NCI-H1694 treated with DMSO at 0.1 percent for 48 hours (cell line): ENCODE measurements at places on chromosomes 6 and 20.
A peak's percentile ranks its signal among the peaks of the same experiment; 100 is the strongest.

DNA sequence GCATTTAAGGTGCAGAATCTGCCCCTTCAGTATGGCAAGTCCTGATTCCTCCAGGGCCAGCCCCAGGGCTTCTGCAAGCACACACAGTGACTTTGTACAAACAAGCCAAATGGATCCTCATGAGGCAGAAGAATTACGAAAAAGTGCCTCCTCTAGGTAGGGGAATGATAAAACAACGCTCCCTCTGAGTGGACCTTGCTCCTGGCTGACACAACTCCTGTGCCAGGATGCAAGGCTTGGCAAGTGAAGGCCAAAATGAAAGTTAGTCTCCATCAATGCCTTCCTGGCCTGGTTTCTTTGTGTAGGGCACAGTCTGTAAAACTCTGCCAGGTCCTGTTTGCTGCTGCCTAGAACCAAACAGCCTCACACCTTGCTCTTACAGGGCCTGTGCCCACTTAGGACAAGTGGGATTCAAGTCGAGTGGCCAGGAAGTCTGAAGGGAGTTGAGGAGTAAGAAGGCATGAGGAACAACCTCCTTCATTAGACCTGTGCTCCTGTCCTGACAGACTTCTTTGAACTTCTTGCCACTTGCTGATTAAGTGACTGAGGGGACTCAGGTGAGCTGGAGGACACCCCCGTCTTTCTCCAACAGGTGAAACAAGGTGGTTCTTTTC, 417.1 kb downstream of the CDC5L start:
- no peak for DNase-seq

DNA sequence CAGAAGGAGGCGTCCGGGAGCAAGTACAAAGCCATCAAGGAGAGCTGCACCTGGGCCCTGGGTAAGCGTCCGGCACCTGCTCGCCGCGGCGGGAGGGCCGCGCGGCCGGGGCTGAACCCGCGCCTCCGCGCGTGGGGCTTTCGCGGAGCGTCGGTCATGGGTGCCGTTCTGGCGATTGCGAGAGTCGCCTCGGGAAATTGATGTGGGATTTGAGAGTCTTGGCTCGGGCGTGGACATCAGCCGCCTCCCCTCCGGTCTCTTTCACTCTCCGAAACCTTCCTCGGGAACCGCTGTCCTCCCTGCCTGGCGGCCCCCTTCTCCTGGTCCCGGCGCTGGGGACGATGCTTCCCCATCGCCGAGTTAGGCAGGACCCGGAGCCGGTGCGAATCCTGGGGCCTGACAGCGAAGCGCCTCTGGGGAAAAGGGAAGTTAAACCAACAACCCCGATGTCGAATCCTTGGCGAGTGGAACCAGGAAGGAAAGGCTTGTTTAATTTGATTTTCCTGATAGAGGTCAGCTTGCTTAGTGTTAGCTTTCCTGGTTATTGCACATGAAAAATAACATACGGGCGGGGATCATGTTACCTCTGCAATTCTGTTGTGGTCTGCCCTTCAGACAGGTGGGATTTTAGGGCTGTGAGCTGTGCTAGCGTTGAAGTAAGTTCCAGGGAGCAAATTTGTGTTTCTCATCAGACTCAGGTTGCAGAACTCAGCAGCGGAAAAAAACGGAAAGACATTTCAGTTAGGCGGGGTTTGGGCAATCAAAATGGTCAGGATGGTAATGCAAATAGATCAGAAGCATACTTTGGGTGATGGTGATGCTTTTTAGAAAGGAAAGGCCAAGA, 594 bp downstream of the ARFGEF3 start:
- DNase-seq = no peak

GRCh38 chr6:45972795-45973503, 42.7 kb downstream of the CLIC5 start:
- DNase-seq = no peak

DNA sequence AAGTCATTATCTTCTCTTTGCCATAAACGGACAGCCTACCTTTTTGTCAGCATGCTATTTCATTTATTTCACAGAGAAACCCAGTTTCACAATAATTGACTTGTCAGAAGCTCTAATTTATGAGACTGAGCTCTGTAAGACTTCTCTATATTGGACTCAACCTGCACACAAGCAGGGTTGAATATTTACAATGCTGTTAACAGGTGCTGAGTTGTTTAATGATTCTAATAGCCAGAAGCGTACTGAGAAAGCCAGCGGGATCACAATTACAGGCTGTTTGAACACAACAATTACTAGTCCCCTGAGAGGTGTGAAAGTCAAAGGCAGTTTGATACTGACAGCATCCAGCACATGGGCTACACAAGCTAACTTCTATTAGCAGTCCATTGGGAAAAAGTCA, 128.2 kb upstream of the SIM1 start:
- DNase-seq = peak; percentile 55

GRCh38 chr6:9412951-9413559, 977.7 kb upstream of the SLC35B3 start:
- peak; percentile 31 for DNase-seq

GRCh38 chr6:49557177-49557576, 6.7 kb downstream of the C6orf141 start:
- no peak for DNase-seq

DNA sequence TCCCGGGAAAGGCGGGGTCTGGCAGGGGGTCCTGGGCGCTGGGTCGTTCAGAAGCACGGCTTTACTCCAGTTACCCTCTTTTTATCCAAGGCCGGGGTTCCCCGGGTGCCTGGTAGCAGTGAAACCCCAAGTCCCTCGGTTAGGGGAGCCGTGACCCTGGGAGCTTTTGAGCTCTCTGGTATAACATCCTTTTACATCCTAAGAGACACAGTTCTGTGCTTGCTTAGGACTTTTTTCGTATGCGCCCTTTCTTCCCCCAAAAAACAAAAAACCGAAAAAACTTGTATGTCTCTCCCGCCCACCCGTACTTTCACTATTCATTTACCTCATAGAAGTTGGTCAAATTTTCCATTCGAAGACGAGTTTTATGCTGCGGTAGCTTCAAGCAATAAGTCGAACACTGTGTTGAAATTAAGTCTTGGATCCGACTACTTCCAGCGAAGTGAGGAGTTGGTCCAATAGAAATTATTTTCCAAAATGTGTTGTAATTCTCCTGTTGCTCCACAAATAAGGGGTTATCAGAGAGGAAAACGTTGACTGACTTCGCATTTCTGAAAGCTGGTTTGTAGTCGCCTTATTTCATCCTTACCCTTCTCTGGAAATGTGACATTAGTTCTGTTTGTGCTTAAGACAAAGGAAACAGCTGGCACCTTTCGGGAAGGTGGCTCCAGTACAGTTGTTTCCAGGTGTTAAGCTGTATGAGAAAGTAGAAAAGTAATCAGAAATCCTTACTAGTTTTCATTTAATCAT, 816 bp upstream of the MAN1A1 start:
- DNase-seq = no peak

DNA sequence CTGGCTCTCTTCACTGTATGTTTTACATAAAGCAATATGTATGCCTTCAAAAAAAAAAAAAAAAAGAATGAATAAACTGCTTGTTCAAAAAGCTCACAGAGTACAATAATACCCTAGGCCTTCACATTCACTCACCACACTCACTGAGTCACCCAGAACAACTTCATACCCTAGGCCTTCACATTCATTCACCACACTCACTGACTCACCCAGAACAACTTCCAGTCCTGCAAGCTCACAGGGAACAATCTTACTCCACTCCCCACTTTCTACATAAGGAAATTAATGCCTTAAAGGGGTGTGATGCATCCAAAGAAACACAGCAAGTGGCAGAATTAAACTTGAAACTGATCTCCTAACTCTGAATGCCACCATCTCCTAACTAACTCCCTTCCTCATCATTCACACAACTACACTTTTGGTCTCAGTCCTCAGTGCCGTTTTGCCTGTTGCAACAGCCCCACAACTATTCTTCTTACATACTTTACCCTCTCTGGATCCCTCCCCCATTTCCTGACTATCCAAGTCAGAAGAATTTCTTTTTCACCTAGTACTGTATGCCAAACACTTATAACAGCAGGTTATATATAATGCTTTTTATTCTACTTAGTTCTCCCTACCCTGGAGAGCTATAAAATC, 34.2 kb downstream of the NHSL1 start:
- no peak for DNase-seq

DNA sequence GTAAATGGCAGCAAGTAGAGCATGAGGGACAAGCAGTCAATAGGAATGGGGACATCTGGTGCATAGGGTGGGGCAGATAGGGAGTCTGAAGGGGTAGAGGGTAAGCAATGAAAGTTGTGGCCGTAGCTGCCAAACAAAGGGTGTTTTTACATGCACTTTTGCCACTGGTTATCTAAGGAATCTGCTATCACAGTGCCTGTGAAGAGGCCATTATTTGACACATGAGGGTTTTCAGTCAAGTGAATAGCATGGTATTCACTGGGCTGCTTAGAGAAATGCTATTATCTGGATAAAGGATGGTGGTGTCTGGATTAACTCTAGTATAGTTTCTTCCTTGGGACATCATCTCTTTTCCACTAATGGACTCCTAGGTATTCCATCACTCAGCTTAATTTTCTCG, 118.2 kb downstream of the CARMIL1 start:
- no peak for DNase-seq
